ENCODE measurements at places on chromosomes 4 and X.

DNA sequence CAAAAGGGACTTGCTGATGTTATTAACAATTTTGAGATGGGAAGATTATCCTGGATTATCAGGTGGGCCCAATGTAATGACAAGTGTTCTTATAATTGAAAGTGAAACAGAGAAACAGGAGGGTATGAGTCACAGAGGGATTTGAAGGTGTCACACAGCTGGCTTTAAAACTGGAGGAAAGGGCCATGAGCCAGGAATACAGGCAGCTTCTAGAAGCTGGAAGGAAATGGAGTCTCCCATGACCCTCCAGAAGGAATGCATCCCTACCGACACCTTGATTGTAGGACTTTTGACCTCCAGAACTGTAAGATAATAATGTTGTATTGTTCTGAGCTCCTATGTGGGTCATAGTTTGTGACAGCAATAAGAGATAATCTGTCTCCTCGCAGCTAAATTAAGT is 98.0 kb upstream of the STIM2 start:
- DNase-seq: no peak

DNA sequence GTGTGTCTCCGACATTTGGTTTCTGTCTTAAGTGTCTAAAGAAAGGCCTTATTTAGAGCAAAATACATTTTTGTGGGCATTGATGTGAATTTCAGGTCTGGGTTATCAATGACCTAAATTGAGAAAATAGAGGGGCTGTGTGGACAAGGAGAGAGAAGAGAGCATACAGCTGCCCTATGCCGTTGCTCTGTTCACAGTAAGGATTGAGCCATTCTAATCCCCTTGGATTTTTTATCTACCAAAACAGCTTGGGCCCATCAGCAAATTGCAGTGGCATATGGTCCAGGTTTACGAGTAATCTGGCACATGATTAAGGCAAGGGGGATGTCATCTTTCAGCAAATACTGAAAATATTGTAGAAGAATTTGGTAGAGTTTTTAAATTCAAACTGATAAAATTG is 210.2 kb downstream of the ANTXR2 start:
- DNase-seq: no peak

DNA sequence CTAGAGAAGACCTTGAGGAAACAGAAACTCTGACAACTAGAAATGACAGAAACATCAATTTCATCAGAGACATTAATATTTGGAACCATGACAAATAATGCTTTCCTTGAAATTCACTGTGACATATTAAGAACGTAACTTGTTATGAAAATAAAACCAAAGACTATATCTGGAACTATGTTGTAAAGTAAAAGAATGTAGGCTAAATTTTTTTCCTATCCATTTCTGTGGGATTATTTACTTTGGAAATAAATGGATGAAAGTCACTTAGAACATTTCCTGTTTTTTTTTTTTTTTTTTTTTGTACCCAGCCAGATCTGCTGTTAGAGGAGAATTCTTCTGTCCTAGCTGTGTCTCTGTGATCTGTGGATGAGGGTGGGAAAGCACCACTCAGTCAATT is 255.9 kb downstream of the SPRY1 start:
- no peak for DNase-seq

DNA sequence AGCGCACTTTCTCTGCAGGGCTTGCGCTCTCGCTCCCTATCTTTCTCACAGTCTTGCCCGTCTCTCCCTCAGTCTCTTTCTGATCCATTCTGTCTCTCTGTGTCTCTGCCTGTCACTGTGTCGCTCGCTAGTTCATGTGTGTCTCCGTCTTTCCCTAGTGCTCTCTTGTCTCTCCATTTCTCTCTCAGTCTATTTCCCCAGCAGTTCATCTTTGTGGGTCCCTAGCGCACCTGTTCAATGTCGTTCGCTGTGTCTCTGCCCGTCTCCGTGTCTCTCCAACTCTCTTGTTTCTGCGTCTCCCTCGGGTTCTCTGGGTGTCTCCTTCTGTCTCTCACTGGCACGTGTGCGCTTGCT is 1.5 kb downstream of the GPR101 start:
- no peak for DNase-seq

- no peak for DNase-seq
Measured at GRCh38 chr4:1369479-1370079, 22.6 kb downstream of the UVSSA start.

GRCh38 chr4:142347241-142347640 is 498.9 kb downstream of the INPP4B start:
- no peak for DNase-seq

- peak; percentile 22 for DNase-seq
Measured at GRCh38 chr4:5708449-5709206, at the start of gene EVC2. Gene EVC2, minus strand, starts transcription at chr4:5708559. Its CDS starts 46 bp downstream, at chr4:5708513.

GRCh38 chrX:7690842-7691241 is 152.1 kb upstream of the VCX start:
- no peak for DNase-seq

Data from activated CD4-positive, alpha-beta T cell treated with anti-CD3 and anti-CD28 coated beads, Interleukin-2, amount 50 U/mL, for 16 hours (primary cell).